Midbrain (tissue), 1 donor: ENCODE measurements at places on chromosomes 11 and 22.

DNA sequence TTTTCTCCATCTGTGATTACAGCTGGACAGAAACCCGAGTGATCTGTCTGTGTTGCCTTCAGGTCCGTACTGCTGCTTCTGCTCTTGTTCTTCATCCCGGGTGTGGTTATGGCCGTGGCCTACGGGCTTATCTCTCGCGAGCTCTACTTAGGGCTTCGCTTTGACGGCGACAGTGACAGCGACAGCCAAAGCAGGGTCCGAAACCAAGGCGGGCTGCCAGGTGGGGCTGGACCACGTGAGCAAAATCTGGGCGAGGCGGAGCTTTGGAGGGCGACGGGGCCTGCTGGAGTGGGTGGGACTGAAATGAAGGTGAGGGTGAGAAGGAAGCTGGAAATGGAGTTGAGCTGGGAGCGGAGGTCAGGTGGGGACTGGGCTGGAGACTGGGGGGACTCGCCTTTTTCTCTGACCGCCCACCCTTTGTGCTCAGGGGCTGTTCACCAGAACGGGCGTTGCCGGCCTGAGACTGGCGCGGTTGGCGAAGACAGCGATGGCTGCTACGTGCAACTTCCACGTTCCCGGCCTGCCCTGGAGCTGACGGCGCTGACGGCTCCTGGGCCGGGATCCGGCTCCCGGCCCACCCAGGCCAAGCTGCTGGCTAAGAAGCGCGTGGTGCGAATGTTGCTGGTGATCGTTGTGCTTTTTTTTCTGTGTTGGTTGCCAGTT is 11.1 kb downstream of the CCKBR start:
- DNase-seq, result no peak

DNA sequence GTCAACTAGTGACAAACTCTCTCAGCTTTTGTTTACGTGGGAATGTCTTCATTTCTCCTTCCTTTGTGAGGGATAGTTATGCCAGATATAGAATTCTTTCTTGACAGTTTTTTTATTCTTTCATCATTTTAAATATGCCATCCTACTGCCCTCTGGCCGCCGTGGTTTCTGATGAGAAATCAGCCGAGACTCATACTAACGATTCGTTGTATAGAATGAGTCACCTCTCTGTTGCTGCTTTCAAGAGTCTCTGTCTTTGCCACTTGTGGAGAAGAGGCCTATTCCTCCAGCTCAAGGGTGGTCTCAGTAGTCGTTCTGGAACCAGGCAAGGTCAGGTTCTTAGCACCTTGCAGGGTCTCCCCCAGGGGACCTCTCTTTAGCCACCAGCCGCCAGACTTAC is 8.0 kb downstream of the MYO7A start:
- no peak for DNase-seq

DNA sequence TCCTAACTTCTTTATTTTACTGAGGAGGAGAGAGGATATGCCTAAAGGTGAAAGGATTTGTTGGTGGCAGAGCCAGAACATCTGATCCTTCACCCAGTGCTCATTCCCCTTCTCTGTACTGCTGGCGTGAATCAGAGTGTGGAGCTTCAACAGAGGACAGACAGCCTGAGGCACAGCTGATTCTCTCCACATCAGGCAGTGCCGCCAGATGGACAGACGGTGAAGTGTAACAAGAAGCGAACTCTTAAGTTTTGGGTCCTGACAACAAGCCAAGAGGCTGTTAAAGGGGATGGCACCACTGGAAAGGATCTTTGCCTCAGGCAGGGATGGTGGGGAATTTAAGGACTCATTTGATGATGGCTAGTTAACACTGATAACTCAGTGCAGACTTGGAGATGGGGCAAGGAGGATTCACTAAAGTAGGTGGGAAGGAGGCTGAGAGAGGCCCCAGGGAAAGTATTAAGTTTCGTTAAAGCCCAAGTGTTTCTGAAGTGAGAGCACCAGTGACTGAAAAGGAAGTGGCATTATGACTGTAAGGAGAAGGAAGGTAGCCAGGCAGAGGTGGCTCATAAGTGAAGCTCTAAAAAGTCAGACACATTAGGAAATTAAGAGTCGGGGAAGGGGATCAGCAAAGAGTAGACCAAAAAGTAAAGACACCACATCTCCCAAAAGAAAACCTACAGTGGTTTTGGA is 81.3 kb downstream of the CLPB start:
- DNase-seq, result no peak

DNA sequence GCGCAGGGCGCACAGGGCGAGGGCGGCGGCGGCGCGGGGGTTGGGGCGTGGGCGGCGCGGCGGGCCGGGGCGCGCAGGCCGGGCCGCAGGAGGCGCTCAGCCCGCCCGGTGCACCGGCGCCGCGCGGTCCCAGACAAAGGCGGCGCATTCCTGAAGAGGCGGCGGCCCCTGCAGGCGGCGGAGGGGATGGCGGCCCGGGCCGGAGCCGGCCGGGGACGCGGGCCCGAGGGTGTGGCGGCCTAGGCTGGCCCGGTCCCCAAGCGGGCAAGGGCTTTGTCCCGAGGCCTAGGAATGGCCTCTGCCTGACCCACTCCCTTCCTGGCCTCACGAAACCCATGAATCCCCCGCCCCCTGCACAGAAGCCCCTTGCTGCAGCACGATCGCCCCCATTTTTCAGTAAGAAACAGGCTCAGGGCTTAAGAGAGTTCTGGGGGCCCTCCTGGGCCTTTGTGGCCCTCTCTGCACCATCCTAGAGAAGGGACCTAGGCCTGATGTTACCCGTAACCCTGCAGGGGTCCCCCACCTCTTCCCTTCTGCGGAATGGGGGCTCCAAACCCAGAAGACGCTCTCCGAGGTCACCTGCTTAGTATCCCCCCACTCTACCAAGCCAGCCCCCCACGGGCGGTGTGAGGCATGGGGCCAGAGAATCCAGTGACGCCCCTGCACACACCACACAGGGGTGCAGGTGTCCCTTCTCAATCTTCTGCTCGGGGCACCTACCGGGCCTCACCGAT is at the start of gene RTN4R:
Gene RTN4R (minus strand): TSS at position 40 of the 734 bp plus-strand sequence. CDS start 226 bp downstream, outside the sequence.
- DNase-seq, result peak; percentile 36

DNA sequence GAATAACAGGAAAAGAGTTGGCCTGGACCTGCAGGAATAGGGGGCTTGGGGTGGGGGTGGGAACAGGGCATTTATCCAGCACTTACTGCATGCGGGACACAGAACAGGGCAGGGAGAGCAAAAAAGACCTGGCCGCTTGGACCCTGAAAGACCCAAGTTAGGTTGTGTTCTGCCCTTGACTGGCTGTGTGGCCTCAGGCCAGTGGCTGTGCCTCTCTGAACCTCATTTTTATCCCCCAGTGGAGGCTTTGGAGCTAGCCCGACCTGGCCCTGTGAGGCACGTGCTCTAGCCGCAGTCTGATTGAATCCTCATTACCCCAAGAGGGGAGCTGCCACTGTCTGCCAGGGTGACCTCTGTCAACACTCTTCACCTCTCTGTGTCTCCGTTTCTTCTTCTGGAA is 68.7 kb downstream of the MN1 start:
- no peak for DNase-seq

GRCh38 chr11:8392166-8392565 is 128.5 kb upstream of the LMO1 start:
- DNase-seq, result no peak

DNA sequence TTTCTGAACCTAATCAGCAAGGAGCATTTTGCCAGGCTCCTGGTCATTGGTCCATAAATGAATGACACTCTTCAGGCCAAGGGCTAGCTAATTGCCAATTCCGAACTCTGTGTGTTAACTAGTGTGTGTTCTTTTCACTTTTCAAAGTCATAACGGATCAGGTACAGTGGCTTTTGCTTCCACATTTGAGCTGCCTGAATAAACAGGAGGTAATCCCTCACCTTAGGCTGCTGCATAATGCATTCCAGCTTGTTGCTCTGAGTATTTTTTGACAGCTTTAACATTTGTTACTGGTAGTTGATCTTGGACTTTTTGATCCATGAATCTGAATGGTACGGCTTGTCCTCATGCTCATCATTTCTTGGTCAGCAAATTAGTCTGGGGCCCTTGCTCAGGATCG is 485.1 kb downstream of the CNTN5 start:
- no peak for DNase-seq
